NCI-H446 treated with DMSO at 0.1 percent for 48 hours (cell line): ENCODE measurements at places on chromosomes 3 and 15.

DNA sequence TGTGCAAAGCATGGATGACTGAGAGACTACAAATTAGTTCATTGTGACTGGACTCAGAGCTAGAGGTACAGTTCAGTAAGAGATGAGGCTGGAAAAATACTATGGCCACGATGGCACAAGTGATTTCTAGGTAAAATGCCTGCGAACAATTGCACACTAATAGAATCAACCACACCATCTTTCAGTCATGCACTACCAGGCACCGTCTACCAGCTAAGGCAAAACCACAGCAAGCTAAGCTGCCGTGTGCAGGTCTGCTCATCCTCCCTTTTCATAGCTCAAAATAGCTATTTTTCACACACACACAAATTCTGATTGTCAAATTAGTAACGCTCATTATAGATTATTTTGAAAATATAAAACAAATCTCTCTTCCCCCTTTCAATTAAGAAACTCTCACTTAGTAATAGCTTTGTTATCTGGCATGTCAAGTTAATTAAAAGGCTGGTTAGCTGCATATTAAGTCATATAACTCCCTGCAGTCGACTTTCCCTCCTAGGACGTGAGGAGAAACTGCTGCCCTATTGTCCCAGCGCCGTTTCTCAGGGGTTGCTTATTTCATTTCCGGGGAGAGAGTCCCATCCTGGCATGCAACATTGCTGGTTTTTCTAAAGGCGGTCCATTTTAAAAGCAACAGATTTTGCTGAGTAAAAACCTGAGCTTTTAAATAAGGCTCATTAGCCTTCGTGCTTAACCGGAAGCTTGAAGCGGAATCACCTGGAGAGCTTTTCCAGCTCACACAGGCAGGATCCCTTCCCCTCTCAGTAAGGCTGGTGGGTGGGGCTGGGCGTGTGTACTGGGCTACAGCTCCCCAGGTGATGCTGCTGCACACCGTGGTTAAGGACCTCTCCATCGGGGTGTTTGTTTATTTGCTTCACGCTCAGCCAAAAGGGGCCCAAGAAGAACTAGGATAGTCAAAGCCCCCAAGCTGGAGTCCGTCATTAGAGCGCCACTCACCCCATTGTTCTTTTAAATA is 16.9 kb upstream of the MEX3B start:
- no peak for DNase-seq

GRCh38 chr15:46681901-46682300 is 1035.4 kb upstream of the SEMA6D start:
- DNase-seq = no peak

DNA sequence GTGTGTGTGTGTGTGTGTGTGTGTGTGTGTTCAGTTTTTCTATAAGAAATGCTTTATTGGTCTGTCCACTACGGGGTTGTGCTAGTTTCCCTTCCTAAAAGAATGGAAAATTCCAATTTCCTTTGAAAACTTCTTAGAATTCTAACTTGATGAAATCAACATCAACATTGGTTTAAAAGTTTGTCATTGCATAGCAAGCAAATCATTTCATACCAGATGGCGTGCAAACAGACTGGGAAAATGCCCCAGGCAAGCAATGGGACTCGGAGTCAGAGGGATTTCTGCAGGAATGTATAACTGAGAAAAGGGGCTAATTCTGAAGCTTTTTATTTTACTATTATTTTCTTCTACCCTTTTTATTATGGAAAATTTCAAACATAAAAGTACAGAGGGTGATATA is 13.1 kb upstream of the DYNC1LI1 start:
- no peak for DNase-seq

DNA sequence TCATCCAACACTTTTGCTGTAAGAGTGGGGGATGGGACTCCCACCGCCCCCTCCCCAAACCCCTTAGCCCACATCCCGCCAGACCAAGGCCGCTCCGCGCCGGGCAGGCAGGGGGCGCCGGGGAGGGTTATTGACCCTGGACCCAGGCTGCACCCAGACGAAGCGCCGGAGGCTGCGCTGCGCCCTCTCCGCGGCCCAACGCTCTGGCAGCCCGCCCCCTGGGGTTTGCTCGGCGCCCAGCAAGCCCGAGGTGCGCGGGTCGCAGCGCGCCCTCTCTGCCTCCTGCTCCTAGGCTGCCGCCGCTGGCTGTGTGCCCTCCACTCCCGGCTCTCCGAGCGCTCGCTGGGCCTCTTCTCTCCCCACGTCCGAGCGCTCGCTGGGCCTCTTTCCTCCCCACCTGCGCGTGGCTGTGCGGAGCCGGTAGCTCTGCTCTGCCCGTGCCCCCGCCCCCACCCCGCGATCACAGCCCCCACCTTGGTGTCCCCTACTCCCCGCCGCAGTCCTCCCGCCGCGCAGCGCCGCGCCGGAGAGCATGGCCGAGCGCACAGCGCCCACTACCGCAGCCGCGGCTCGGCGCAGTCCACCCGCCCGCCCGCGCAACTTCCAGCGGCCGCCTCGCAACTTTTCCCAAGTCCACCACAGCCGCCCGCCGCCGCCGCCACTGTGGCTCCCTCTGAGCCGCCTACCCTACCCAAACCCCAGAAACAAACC is 1.2 kb downstream of the MECOM start:
- no peak for DNase-seq

DNA sequence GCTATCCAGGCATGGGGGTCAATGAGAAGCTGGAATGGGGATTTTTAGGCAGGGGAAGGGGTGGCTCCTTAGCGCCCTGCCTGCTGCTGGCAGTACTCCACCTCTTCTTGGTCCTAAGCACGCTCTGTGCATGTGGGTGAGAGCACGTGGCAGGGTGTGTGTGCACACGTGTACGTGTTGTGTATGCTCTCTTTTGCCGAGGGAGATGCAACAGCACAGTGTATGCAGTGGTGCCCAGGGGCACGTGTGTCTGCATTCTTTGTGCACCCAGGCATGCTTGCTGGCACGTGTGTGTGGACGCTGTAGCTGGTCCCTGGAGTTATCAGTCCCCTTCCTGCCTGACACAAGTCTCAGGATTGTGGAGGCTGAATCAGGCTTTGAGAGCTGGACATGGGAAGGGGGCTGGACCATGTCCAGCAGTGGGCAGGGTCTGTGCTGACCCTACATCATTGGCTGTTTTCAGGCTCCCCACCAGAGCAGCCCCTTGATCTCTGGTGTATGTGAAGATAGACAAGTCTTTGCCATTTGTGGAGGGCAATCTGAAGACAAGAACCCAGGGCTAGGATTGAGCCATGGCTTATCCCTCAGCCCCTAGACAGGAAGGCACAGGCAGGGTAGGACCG is 1.9 kb upstream of the CAMKV start:
- no peak for DNase-seq

GRCh38 chr3:133915685-133916658 is 20.3 kb upstream of the RAB6B start:
- no peak for DNase-seq

- DNase-seq = peak; percentile 34
These were observed 61.7 kb upstream of the PPIB start for GRCh38 chr15:64224511-64224910.

DNA sequence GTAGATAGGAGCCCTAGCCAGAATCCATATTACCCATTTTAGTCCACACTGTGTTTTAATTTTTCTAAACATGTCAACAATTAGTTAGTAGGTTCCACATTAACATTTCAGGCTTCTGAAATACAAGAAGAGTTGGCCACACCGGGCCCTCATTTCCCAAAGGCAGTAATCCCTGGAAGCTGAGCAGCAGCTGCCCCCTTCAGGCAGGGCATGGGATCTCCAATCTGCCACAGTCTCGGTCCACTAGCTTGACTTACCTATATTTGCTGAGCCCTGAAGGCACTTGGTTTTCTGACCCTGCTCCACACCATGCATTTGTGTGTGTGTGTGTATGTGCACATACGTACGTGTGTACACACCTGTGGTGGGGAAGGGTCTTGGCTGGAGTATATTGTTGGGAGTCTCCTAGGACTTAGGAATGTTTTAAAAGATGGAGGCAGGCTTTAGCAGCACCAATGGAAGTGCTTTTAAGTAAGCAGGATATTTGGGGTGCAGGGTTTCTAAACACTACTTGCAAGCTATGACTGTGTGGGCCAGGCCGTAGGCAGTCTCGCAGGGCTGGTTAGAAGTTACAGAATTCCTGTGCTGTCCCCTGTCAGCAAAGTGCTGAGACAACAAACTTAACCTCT is 71.2 kb upstream of the SOX14 start:
- DNase-seq = peak; percentile 26

- no peak for DNase-seq
These were observed 114.3 kb upstream of the MEF2A start for GRCh38 chr15:99451484-99451883.

DNA sequence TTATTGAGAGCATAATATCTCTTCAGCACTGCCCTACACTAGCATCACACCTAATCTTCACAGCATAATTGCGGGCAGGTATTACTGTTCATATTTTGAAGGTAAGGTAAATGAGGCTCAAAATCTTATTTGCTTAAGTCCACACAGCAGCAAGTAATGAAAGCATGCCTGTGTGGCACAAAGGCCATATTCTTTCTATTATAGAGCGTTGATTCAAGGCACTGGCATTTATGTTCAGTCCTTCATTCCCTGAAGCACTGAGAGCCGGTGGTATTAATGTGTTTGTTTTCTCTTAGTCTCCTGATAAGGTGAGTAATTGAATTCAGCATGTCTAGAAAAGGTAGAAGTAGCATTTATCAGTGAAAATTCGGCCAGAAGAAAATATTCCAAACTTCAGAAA is 231.2 kb downstream of the BBX start:
- no peak for DNase-seq

DNA sequence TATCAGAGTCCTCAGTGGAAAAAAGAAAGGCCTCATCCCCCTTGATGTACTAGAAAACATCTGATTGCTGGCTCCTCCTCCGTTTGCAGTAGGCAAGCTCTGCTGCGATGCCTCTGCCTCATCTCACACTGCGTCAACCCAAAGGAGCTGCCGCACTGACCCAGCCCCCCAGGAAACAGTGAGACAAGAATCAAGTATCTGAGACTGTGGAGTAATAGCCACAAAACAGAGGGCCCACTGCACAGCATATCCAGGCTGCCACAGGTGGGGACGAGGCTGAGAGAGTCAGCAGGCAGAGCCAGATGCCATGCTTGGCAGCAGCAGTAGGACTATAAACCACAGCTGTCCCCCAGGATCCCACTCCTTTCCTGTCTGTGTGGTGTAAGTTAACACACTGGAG is 165.9 kb downstream of the STAC start:
- no peak for DNase-seq

DNA sequence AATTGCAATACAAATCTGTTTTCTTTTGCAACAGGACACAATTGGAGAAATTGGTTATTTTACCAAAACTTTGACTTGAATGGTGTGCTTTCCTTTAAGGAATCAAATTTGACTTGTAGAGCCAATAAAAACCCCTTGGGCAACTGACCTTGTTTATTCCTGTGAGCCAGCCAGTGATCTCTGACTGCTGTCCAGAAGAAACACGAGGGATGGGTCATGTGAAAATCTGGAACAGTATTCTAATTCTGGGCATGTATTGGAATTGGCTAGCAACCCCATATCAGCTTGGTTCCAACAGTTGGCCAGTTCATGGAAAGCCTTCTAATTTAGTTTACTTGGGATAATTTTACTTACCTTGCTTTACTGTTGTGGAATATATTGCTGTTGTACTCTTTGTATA is 19.1 kb upstream of the HHATL start:
- DNase-seq = no peak

DNA sequence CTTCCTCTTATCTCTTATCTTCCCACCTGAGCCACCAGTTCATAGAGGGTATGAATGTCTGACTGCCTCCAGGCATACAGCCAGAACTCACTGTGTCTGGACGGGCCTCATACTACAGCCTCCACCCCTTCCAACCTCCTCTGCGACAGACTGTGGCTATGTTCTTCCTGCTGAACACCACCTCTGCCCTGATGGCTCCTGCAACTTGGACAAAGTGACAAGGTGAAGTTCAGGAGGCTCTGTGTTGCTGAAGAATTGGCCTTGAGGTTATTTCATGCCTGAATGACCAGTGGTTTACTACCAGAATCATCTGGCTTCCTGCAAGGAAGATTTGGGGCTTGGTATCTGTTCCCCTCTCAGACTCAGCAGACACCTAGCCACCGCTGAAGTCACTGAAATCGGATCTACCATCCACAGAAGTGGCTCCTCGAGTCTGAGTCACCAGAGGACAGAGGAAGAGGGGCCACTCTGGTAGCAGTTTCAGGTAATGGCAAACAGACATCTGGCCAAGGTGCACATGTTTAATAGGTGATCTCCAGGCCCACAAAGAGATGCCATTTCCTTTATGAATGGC is 14.2 kb upstream of the ULK3 start:
- no peak for DNase-seq

GRCh38 chr3:126021224-126021623 is 52.2 kb downstream of the ROPN1B start:
- DNase-seq = no peak

- no peak for DNase-seq
These were observed 28.3 kb downstream of the LMCD1 start for GRCh38 chr3:8529738-8530525.

DNA sequence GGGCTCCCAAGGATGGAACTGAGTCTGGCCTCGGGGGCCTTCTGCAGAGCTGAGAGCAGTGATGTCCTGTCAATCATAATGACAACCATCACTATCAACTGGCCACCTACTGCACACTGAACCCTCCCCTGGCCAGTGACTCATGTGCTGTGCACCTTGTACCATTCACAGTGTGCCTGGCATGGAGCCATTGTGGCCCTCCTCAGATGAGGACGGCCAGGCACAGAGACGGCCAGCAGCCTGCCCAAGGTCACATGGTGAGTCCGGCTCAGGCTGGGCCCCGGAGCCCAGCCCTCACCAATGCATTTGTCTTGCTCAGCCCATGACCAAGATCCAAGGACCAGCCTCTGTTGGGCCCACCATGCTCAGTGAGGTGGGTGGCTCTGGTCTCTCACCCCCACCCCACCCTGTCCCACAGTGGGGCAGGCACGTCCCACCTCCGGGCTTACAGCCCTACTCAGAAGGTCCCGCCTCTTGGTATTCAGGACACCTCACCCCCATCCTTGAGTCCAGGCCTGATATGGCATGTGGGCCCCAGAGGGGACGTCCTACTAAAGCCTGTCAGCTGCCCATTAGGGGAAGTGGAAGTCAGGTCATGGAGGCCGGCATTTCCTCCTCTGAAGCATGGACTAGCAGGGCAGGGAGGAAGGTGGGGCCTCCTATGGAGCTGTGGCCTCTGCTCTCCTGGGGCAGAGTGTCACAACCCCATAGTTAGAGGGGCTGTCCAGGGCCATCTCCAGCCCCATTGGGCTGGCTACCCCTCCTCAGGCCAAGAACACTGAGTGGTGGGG is 35.9 kb upstream of the TMEM115 start:
- no peak for DNase-seq

DNA sequence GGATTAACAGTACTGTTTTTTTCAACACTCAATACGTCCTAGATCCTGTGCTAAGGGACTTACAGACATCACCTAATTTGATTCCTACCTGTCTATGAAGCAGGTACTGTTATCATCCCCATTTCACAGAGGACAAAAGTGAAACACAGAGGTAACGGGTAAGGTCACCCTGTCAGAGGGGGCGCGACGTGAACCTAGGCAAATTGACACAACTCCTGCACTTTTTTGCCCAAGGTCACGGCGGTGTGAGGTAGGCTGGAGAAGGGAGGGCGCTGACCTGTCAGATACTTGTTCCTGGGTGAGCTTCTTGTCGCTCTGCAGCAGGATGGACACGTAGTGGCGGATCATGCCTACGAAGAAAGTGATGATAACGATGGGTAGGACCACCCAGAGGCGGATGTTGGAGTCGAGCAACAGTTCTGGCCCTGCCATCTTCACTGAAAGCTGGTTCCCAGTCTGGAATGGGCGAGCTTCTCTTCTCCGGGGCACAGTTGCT is 363 bp downstream of the EMC3 start:
- DNase-seq = no peak
